RWPE2 (cell line): ENCODE measurements at places on chromosomes 16 and 17.
A peak's percentile ranks its signal among the peaks of the same experiment; 100 is the strongest.

- no peak for DNase-seq
Observed at GRCh38 chr17:8629371-8630226, 926 bp downstream of the MYH10 start.

- DNase-seq = peak; percentile 87
Observed at GRCh38 chr16:29900102-29900887, at the start of gene ASPHD1. Gene ASPHD1 (plus strand): TSS chr16:29900488. CDS start chr16:29900972, 484 bp downstream.

GRCh38 chr16:14164916-14165662 is 94.0 kb downstream of the MRTFB start:
- no peak for DNase-seq

- no peak for DNase-seq
Observed at GRCh38 chr17:4008082-4008435, 43.8 kb upstream of the ATP2A3 start.

- no peak for DNase-seq
Observed at GRCh38 chr17:63928172-63928666, 3.9 kb downstream of the CD79B start.

DNA sequence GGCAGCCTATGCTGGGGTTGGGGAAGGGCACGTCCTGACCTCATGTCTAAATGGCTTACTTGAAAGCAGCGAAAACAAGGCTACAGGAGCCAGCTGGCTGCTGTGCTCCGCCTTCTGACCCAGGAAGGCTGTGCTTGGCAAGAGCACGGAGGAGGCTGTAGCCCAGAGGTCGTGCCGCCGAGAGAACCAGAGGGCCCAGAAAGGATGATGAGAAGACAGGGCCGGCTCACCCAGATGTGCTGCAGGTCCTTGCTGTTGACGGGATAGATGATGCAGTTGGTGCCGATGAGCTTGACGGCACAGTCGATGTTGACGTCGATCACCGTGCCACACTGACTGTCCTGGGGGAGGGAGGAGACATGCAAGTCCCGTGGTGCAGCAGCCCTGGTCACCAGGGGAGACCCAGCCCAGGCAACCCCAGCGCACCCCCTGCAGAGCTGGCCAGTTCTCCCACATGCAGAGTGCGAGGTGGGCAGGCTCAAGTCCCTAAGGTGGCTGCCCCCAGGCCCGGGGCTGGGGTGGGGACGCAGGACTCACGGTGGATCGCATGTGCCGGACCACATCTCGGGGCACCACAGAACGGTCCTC is 20.7 kb downstream of the SPHK1 start:
- no peak for DNase-seq

- DNase-seq = peak; percentile 35
Observed at GRCh38 chr17:17017343-17018014, 24.8 kb upstream of the MPRIP start.

GRCh38 chr16:50282010-50282538 is 15.7 kb downstream of the ADCY7 start:
- DNase-seq = no peak
